ENCODE measurements at places on chromosomes 7 and 10. TPM values are rescaled to one million over a fixed set of nuclear protein-coding genes. Genes with fewer than 3 reads are reported as not detected.

CFAP43 gene
- total RNA-seq = 4.0 TPM

CUZD1 gene
- total RNA-seq = 837 TPM

PON3 gene
- 7.0 TPM for total RNA-seq

HUS1 gene
- 16.9 TPM for total RNA-seq

LAMB1 gene
- 91.6 TPM for total RNA-seq

PRLHR gene
- total RNA-seq = not detected

TCF7L2 gene
- total RNA-seq = 9.1 TPM

GRCh38 chr7:12757443-12757842, 70.0 kb downstream of the ARL4A start:
- DNase-seq = no peak

- no peak for DNase-seq
Observed at GRCh38 chr10:124066781-124067714, 26.4 kb downstream of the CHST15 start.

DNA sequence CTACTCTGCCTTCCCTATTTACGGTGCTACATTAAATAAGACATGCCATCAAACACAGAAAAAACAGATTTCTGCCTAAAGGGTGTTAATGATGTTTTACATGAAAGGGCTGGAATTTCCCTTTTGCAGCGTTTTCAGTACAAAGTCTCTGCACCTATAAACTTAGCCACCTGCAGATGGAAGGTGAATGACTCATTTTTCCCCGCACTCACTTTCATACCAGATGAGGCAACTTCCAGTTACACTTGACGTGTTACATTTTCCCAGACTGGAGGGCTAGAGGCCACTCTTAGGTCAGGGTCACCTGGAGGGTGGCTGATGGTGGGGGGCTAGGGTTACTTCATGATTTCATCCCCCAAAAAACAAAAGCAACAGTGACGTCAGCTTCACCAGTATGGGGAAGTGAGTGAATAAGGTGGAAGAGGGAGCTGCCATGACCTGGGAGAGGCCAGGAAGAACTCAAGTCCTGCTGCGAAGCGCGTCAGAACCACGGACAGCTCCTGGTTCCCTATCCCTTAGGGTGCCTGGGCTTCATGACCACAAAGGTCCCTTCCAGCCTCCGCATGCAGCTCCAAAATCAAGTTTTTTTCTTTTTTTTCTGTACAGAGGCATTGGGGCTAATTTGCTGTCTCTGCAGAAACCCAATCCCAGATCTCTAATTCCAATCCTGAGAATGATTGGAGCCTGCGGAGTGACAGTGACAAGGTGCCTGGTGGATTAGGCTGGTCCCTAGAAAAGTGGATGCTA, 94.0 kb downstream of the ADARB2 start:
- DNase-seq = no peak

- DNase-seq = no peak
Observed at GRCh38 chr7:114660126-114660486, 245.5 kb downstream of the FOXP2 start.

GRCh38 chr7:38481401-38481800, 149.8 kb downstream of the AMPH start:
- DNase-seq = no peak

DNA sequence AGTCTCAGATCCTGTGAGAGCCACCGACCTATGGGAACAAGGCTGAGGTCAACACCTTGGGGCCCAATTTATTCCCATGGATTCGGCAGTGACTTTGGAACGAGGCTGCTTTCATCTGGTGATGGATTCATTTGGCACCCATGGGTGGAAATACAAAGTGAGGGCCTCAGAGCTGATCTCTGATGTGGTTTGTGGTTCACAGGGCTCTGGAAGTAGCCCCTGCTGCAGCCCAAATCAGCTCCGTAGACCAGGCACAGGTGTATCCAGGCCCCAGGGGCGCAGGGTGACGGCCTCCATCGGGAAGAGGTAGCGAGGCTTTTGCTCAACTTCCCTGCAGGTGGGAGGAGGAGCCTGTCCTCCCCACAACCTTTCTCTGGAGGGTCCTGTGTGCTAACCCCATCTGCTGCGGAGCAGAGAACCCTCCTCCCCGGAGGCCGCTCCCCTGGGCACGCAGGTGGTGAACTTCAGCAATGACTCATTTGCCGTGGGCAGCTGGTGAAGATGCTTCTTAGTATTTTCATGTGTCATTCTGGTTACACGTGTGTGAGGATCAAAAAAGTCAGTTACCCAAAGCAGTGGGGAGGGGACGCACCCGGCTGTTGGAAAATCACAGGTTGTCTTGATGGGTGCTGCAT, 7.5 kb upstream of the JAKMIP3 start:
- no peak for DNase-seq

GRCh38 chr7:142808802-142809583, 38.2 kb downstream of the PRSS2 start:
- DNase-seq = peak; percentile 55

DNA sequence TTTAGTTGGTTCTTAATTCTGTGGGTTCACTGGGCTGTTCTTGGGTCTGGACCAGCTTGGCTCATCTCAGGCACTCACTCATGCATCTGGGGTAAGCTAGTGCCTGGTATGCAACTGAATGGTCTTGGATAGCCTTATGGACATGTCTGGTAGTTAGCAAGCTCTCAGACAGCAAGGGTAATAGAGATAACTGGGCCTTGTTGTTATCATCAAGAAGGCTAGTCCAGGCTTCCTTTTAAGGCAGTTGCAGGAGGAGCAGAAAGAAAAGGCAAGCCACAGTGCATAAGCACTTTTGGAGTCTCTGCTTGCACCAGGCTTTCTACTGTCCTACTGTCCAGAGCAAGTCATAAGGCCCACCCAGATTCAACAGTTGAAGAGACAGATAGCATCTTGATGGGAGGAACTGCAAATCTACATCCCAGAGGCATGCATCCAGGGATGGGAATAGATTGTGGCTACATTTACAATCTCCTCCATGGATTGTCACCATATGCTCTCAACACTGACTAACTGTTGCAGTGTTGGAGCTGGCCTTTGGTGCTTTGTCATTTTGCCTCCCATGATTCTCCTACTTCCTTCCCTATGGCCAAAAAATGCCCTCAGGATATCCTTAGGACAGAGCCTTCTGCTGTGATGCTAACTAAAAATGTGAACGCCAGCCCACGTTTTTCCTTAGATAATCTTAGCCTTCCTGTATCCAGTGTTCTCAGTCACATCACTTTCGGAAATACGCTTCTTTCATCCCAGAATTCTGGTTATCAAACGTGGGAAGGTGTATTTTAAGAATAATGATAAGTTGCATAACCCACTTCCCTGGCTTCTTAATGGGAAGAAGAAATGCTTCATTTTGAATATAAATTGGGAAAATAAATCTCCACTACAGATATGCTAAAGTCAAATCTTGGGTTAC, 3.6 kb downstream of the GIMAP4 start:
- no peak for DNase-seq

DNA sequence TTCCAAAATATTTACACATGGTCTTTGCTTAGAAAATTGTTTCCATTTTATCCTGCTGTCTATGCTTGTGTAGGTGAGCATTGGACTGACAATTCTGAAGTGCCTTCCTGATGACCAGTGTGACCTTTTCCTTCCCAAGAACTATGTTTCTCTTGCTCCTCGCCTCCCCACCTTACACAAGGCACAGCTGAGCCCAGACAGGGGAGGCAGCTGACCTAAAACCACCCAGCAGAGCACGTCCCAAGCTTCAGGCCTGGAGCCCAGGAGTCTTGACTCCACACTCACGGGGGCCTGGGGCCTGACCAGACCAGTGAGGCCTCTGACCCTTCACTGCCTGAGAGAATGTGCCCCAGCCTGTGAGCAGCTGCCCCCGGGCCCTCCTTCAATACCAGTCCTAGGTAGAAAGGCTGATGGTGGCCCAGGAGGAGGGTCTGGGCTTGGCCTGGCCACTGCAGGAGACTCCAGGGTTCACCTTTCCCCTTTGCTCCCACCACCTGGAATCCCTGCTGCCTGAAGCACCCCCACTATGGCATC, 7.0 kb downstream of the CALML5 start:
- no peak for DNase-seq

DNA sequence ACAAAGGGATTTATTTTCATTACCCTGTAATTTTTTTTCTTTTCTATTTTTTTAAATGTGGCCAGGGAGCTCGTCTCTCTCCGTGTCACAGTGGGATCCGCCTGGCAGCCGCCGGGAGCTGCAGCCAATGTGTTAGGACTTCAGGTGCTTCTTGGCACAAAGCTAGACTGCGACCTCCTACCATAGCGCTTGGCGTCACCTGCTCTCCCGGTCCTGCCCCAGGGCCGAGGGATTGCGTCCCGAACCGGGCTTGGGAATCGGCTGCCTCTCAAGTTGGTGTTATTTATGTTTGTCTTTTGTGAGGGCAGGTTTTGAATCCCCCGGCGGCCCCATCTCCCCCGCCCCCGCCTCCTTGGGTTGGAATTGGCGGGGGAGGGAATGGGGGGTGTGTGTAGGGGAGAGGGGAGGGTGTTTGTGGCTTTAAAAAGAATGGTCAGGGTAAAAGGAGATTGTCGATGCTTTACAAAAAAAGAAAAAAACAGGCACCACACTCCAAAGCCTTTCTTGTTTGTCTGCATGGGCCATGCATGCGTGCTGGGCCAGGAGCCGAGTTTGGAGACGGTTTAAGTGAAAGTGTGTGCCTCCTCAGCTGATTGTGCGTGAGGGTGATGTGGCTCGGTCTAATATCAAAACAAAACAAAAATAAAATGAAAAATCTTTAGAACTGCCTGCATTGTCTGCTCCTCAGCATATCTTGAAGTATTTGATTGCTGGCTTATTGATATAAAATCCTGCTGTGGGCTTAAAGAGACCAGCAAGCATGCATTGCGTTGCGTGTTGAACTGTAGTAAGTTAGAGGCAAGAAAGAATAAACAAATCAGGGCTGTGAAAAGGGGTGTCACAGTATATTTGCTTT, 1.2 kb downstream of the PPP1R9A start:
- DNase-seq = peak; percentile 62

DNA sequence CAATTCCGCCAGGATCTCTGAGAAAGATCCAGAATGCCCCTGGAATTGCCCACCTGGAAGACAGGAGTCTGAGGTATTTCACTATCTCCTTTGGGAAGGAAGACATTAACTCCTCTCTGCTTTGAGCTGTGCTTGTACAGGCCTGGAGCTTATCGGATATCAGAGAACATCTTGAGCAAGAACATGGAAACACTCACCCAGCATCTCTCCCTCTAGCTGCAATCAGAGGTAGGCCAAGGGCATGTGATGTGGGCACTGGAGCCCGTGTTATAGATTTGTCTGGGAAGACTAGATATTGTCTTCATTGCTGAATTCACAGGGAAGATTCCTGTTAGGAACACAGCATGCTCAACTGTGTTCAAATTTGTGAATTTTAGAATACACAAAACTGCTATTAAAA, 233.9 kb downstream of the PHF14 start:
- DNase-seq = no peak

DNA sequence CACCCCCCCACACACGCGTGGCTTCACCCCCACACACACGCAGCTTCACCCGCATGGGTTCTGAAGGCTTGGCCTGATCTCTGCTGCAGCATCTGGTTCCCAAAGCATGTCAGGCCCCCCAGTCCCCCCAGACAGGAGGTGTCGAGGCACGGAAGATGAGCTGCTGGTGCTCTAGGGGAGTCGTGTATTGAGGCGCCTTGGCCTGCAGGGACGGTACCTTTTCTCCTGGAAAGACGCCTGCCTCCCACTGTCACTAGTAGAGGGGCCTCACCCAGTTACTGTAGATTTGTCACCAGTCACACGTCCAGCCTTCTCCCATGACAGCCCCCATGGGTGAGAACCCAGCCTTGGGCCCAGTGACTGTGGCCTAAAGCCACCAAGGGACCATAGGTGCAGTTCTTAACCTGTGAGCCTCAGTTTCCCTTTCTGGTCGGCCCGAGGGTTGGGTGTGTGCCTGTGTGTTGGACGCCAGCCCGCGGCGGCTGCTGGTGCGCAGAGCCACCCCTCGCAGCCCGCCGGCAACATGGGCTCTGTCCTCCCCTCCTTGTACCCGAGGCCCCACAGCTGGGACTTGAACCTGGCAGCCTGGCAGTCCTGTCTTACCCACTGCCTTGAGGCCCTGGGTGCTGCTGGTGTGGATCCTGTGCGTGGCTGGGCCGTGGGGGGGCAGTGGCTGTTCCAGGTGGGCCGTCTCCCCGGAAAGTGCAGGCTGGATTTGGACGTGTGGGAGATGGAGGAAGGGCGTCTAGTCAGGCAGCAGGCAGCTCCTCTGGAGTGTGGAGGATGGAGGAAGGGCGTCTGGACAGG, 81.7 kb downstream of the NKX6-2 start:
- no peak for DNase-seq

GRCh38 chr10:34133406-34133805, 681.7 kb downstream of the PARD3 start:
- DNase-seq = no peak

GRCh38 chr10:14665304-14665703, 109.4 kb downstream of the FAM107B start:
- peak; percentile 47 for DNase-seq

DNA sequence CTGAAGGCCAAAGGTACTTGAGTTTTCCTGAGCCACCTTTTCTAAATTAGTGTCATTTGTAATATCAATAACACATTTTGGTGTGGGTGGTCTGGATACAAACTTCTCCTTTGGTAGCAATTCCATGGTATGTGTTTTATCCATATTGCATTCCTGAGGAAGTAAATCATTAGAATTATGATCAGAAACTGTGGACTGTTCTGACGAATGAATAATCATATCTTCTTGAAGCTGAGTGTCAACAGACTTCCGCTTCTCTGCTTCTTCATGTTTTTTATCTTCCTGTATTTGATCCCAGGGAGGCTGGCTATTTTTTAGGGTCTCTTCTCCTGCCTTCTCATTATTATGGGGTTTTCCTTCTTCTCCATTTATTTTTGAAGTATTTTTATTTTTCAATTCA, 81.4 kb downstream of the NRBF2 start:
- no peak for DNase-seq

DNA sequence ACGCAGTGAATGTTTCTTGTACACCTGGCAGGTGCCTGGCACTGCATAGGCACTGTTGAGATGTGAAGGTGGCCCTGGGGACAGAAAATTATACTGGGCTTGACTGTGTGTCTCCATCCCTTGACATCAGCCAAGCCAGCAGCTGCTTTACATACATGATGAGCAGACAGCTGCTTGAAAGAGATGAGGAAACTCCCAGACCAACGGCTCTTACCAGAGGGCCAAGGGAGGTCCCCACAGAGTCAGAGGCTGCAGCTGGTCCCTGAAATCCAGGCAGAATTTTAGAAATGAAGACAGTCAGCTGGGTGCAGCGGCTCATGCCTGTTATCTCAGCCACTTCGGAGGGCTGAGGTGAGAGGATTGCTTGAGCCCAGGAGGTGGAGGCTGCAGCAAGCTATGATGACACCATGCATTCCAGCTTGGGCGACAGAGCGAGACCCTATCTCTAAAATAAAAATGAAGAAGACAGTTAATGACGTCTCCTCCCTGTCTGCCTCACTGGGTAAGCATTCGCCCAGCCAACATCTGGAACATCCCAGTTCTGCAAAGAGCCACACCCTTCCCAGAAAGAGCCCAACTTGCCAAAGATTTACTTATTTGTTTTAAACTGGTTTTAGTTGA, 17.6 kb downstream of the LIMK1 start:
- no peak for DNase-seq

DNA sequence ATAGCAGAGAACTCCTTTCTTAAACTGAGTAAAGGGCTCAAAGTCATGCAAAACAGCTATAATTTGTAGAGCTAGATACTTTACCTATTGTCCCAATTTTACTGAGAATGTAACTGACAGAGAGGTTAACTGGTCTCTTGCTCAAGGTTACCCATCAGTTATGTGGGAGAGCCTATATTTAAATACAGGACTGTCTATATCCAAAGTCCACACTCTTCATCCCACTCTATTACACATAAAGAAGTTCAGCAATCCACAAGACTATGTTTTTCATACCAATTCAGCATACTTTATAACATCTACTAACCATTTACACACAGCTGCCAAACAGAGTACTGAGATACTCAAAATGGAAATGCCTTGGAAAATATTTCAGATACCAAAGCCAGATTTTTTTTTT, 100.2 kb downstream of the MICU1 start:
- no peak for DNase-seq
